Fibroblast of the aortic adventitia (primary cell): ENCODE measurements at places on chromosomes 2 and 18. TPM values are rescaled to one million over a fixed set of nuclear protein-coding genes. Genes with fewer than 3 reads are reported as not detected.
A peak's percentile ranks its signal among the peaks of the same experiment; 100 is the strongest.

The CTAGE1 gene
- total RNA-seq = not detected in 2 replicates

The IMPACT gene
- total RNA-seq = 48.3 and 52.2 TPM in 2 replicates

DNA sequence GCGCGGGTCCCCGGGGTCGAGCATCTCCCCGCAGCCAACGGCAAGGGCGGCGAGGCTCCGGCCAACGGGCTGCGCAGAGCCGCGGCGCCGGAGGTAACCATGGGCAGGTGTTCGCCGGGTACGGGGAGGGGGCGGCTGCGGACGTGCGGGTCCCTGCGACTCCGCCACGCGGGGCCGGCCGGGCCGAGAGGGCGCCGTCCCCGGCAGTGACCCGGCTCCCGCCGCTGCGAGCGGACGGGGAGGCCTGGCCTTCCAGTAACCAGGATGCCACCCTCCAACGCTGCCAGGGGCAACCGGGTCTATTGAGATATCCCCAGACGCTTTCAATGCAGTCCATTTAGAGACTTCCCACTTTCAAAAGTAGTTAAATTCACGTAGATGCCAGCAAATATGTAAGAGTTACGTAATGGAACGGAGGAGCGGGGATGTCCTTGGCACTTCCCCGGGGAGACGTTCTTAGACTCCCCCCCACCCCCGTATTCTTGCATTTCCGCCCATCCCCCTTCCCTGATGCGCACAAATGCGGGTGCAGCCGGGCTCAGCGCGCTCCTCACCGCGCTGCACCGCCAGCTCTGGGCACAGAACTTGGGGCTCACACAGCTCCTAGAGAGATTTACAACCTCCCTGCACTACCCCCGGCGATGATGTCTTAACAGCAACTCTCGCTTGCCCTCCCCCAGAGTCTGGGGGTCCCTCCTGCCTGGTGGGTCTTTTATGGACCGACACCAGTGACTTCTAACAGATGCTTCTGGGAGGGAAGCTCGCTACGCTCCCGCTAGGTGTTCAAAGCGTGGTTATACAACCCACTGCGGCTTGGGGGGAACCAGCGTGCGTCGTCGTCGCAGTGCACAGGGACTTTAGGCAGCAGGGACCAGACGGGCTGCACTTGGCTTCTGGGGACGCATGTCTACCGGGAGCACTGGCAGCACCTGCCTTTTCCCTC lies 657 bp downstream of the SGPP2 start:
- no peak for DNase-seq

DNA sequence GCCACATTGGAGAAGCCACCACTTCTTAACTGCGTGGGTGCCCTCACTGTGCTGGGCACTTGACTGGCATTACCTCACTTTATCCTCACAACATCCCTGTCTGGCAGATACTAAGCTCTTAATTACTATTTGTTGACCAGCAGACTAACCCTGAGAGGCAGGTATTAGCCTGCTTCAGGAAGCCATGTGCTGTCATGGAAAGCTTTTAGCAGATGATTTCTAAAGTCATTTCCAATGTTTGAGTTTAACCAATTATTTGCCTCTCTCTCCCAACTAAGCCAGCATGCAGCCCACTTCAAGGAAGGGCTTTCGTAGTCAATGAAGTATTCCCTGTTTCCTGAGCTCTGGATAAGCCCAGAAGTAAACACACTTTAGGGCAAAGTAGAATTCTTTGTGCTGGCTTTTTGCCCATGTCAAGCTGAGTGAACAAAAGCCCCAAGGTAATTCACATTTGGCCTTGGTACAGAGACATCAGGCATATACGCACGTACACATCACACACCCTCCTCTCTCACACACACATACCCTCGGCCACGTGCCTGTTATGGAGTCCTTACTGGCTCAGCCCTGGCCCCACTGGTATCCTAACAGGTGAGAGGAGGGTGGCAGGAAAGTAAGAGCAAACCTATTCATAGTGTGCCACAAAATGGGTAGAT lies 108.6 kb downstream of the C1D start:
- DNase-seq = no peak

DNA sequence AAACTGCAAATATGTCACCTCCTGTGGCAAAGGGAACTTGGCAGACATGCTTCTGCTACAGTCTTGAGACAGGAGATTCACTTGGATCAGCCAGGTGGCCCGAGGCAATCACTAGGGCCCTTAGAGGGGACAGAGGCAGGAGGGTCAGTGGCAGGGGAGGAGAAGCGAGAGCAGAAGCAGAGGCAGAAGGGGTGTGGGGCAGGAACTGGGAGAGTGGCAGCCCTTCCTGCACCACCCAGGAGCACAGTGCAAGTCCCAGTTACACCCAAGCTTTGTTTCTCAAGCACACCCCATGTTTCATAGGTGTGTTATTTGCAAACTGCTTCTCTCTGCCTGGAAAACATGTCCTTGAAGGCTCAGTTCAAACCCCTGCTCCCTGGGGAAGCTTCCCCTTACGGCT lies 309.7 kb upstream of the MYT1L start:
- no peak for DNase-seq

GRCh38 chr2:164066095-164066494 lies 330.3 kb upstream of the FIGN start:
- no peak for DNase-seq

The HMSD gene
- 0.09 and 0.90 TPM in 2 replicates for total RNA-seq

DNA sequence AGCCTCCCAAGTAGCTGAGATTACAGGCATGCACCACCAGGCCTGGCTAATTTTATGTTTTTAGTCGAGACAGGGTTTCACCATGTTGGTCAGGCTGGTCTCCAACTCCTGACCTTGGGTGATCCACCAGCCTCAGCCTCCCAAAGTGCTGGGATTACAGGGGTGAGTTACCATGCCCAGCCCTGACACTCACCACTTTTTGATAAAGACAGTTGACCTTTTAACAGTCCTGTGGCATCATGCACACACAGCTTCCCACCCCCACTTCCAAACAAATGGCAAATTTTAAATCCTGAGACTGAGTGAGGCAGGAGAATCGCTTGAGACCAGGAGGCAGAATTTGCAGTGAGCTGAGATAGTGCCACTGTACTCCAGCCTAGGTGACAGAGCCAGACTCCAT lies 6.2 kb upstream of the DNAJB2 start:
- no peak for DNase-seq

The PSMA8 gene
- total RNA-seq = not detected in 2 replicates

- no peak for DNase-seq
These were observed 318.9 kb upstream of the TFPI start for GRCh38 chr2:187873132-187873531.

DNA sequence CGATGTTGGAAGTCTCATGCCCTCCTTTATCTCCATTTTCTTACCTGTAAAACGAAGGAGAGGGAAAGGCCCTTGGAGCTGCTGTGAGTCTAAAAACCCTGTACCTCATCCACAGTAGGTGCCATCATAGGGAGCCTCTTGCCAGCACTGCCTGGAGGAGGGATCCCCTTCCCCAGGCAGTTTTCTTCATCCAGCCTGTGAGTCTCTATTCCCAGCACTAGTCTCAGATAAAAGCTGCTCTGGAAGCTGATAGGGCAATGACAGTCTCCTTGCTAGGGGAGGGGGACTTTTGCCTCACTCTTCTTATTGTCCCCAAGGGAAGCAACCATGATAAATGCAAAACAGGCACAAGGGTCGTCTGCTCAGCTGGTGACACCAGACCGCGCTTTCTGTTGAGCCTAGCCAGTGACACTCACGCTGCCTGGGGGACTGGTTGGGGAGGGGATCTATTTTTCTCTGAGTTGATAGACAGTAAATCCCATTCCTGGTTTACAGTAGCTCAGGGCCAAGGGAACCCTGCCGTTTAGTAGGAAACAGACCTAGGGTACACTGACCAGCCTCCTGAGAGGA lies 139.5 kb upstream of the NABP1 start:
- no peak for DNase-seq

DNA sequence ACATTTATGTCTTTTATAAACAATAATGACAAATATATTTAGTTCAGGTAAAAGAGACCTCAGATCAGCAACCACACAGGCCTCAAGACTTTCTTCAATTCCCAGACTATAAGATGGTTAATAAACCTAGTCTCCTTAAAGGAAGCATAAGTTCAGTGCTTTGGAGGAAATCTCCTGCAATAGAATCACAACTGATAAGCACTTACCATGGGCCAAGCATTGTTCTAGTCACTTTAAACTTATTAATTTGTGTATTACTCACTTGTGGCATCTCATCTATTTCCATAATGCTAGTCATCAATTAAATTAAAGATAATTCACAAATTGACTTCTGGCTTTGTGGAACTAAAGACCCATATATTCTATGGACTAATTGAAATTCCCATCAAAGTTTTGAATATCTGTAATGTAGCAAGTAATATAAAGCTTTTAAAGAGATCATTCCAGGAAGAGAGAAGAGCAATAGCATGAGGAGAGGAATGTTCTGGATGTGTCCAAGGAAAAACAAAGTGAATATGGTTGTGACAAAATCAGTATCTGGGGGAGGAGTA lies 42.2 kb downstream of the COL3A1 start:
- peak; percentile 67 for DNase-seq

DNA sequence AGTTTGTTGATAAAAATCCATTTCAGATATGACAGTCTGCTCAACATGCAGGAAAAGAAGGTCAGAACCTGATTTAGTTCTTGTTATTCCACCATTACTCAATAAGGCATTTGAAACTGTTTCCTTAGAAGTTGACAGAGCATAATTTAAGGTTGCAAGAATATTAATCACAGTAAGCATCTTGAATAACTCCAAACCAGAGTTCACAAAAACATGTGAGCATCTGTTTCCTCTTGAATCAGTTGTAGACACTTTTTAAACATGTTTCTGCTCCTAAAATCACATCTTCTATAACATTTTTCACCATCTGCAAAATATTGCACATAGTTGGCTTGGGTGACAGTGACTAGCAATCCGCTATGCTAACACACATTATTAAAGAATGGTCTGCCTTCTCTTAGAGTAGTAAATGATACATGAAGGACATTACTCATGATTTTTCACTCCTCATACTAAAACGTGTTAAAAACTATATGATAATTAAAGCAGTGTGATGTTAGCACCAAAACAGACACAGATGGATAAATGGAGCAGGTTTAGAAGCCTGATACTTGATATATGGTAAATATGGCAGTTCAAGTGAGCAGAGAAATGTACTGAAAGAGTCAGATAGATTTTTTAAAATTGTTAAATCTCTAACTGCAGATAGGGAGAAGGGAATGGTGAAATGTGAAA lies 30.3 kb downstream of the AKAIN1 start:
- DNase-seq = no peak

DNA sequence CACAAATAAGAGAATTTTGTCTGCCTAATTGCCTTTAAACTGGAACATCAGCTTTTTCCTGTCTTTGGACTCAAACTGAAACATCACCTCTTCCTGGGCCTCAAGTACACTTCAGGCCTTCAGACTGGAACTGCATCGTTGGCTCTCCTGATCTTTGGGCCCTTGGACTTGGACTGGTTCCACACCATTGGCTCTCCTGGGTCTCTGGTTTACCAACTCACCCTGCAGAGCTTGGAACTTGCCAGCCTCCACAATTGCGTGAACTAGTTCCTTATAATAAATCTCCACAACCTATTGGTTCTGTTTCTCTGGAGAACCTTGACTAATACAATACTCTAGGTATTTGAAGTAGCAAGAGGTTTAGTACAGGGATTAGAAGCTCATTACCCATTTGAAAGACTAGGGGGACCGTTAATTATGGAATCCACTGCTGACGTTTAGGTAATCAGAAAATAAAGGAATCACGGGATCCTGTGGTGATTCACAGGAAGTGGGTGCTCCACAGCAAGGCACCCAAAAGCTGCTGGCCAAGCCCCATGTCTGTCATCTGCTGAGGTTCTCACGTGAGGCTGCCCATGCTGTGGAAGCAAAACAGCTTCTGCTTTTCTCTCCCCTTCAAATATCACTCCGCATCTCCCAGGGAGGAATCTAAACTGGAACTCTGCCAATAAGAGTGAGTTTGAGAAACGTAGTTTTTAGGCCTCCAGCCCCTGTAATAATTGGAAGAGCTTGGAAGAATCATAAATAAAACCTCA lies 20.0 kb upstream of the SGPP2 start:
- no peak for DNase-seq

DNA sequence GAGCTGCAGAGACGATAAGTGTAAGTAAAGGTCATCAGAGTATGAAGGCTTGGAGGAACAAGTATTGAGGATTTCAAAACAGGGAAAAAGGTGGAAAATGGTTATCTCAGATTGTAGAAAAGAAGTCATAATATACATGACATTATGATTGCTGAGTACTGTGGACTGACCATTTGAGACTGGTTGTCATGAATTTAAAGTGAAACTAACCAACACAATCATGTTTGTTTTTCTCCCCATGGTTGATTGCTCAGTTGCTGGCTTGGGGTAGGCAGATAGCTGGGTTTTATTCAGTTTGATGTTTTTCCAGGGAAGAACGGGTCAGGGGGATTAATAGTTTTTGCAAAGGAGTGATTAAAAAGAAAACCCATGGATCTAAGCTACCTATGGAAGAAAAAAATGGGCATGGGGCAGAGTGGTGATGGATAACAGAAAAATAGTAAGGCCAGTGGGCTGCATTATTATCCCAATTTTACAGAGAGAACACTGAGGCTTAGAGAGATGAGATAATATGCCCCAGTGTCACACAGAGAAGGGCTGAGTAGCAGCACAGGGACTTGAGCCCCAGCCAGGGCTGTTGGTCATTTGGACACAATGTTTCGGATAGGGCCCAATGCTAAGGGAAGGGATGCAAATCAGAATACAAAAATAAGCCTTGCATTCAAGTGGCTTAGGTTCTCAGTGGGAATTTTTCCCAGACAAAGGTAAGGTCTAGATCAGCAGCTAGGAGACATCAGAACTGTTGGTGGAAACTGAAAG lies 885.7 kb downstream of the DCC start:
- DNase-seq = no peak

The LRRTM1 gene
- total RNA-seq = 0.09 TPM in 1 of 2 replicates, not detected in the other

GRCh38 chr18:498931-499775 lies 1.3 kb downstream of the COLEC12 start:
- peak; percentile 95 for DNase-seq

GRCh38 chr2:1645761-1646476 lies 98.4 kb downstream of the PXDN start:
- DNase-seq = no peak

- DNase-seq = no peak
These were observed 123.2 kb downstream of the LYPD6B start for GRCh38 chr2:149161481-149162225.

GRCh38 chr2:229523663-229524062 lies 190.7 kb downstream of the DNER start:
- no peak for DNase-seq

- no peak for DNase-seq
These were observed 17.9 kb downstream of the LPIN1 start for GRCh38 chr2:11764359-11764758.

The UGT1A10 gene
- 0.41 TPM in 1 of 2 replicates, not detected in the other for total RNA-seq

DNA sequence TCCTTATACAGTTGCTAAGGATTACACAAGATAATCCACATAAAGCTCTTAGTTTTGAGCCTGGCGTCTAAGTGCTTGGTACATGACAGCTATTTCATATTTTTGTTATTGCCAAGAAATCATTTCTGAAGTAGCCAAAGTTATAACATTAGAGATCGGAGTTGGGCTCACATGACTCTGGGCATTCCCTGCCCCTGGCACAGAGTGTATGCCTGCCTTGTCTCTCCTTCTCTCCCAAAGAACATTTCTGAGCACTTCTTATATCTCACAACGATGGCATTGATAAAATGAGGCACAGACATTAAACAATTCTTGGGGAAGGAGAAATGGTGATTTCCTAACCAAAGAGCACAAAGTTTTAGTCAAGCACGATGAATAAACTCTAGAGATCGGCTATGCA lies 87.7 kb upstream of the DDX18 start:
- no peak for DNase-seq

GRCh38 chr2:143192106-143192505 lies 62.9 kb downstream of the ARHGAP15 start:
- no peak for DNase-seq

GRCh38 chr2:240400371-240401161 lies 34.9 kb upstream of the GPC1 start:
- no peak for DNase-seq

- no peak for DNase-seq
These were observed 357.6 kb downstream of the RAD51AP2 start for GRCh38 chr2:17160594-17160993.
